H4 (cell line): ENCODE measurements at places on chromosomes 4 and X.

DNA sequence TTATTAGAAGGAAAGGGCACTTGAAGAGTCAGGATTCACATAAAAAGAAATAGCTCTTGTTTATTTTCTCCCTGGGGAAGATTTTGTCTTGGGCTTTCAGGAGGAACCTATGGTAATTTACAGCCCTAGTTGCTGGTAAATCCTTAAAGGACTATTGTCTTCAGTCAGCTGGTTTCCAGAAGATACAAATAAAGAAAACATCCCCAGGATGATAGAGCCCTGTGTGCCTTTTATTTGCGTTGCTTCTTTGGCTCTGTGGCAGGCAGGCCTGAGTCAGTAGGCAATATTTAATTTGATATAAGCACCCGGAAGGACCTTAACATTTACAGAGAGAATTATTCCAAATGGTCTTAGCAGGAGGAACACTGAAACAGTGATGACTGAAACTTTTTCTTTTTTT, 131.0 kb upstream of the SLC34A2 start:
- DNase-seq: no peak

DNA sequence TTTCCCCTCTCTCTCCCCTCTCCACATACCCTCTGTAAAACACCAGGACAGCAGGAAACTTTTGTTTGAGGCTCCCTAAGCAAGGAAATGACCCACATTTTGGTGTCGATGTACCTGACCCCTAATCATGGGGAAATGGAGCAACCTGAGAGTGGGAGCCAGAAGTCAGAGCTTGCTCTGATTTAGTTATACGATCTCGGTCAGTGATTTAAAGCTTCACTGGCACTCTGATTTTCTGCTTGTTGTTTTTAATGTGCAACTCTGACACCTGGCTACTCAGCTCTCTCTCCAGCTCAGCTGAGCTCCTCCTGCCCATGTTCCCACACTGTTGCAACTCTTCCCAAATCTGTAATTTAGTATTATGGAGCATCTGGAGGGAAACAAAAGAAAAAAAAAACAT, 408.6 kb downstream of the ADAM29 start:
- DNase-seq: no peak

- DNase-seq: no peak
Measured at GRCh38 chr4:7191546-7192251, 639 bp upstream of the SORCS2 start.

DNA sequence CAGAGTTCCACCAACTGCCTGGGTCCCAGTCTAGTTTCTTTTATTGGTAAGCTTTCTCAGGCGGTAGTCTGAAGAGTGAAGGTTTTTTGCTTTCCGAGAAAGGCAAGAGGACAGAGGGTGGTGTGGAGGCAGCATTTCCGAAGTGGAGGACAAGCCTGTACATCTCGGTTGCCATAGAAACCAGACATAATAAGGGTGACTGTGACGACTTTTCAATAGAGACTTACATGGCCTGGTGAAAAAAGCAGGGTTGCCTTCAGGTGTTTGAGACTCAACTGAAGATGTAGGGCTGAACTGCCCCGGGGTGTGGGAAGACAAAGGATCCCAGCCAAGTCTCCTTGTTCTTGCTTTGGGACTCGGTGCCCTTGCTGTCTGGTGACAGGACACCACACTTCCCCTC, 53.6 kb upstream of the RAB40AL start:
- no peak for DNase-seq

GRCh38 chr4:38619316-38619715, 44.7 kb upstream of the KLF3 start:
- no peak for DNase-seq

DNA sequence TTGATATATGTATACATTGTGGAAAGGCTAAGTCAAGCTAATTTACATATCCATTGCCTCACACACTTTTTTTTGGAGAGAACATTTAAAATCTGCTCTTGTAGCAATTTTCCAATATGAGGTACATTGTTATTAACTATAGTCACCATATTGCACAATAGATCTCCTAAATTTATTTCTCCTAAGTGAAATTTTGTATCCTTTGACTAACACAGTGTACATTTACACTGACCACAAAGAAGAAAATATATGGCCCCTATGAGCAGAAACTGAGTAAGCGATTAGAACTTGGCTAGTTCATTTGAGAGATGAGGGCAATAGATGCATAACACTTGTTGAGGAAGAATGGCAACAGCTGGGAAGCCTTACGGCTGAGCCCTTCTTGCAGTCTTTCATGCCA, 20.3 kb upstream of the GUCY1B1 start:
- DNase-seq: no peak

DNA sequence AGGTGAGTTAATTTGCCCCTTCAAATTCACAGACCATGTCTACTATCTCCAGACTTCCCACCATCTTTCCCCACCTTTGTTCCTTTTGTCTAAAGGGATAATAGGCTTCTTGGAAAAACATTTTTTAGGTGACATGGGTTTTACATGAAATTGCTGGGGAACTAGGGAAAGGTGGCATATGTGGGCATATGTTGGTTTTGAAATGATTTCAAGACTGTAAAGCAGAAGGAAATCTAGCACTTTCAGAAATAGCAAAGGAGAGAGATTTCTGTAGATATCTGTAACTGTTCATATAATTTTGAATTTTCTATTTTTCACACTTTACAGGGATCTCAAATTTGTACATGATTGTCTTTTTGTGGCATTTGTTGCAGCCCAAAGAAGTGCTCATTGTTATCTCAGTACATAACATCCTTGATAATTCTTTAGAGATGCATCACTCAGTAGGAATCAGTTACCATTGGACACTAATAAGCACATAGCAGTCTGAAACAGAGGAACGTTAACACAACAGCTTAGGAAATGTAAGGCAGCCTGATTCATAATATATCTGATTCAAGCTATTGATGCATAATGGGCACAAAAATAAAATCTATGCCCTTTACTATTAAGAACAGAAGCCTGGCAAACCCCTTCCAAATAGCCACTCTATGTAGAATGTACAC, 659.7 kb downstream of the CENPC start:
- DNase-seq: no peak

DNA sequence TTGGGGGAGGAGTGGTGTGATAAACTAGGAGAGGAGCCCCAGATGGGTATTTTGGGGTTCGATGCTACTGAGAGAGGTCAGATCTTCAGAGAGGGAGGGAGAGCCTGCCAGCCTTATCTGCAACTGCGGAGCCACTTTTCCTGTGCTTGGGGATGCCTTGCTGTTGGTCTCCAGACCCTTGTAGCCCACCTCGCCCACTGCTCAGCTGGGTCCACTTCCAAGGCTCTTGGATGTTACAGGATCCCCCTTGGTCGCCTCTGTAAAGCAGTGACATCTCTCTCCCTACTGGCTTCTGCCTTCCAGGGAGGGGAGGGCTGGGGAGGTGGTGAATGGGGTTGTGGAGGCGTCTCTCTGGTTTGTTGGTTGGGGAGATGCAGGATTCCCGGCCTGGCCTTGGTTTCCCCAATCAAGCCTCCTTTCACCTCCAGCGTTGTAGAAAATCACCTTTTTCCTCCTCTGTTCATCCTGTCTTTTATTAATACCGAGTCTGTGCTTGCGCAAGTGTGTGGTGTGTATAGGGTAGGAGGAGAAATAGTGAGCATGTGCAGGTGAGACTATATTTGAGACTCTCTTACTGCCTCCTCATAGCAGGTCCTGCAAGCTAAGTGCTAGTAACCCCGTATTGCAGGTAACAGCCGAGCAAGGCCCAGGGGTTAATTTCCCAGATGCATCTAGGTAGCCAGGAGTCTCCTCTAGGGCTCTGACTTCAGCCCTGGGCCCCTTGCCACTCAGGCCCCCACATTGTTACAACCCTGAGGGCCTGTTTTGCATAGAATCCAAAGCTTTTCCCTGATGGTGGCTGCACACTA, 337.4 kb downstream of the ARHGAP10 start:
- no peak for DNase-seq

DNA sequence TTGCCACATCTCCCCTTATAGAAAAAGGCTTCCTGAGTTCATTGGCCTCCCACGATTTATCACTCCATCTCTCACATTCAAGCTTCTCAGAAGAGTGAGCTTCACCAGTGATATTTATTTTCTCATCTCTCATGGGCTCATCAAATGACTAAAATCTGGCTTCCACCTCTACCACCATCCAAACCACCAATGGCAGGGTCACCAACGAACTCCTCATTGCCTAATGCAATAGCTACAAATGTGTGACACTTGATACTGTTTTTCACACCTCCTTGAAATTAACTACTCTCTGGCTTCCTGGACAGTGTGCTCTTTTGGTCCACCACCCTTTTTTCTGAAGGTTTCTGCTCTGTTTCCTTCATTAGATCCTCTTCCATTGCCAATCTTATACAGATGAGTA, 129.0 kb downstream of the SH2D1A start:
- no peak for DNase-seq

- DNase-seq: no peak
Measured at GRCh38 chr4:56181140-56181953, 205.9 kb downstream of the AASDH start.

GRCh38 chr4:133823177-133823576, 378.4 kb downstream of the PABPC4L start:
- DNase-seq: no peak

DNA sequence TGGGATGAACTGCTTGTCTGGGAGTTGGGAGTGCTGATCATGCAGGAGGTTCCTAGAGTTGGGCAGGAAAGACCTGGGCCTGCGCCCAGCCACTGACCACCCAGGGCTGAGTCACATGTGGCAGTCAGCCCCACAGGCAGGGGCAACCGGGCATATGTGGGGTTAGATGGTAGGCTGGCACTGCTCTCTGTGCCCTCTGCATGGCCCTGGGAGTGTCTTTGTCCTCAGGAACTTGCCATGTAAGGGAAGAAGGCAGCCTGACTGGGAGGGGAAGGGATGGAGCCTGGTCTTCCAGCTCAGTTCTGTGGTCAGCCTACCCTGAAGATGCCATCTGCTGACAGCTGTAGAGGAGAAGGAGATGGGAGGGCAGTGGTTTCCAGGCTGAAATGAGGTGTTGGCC, 70.2 kb upstream of the EFNB1 start:
- DNase-seq: peak; percentile 3

GRCh38 chr4:26609868-26610267, 26.0 kb downstream of the TBC1D19 start:
- no peak for DNase-seq

DNA sequence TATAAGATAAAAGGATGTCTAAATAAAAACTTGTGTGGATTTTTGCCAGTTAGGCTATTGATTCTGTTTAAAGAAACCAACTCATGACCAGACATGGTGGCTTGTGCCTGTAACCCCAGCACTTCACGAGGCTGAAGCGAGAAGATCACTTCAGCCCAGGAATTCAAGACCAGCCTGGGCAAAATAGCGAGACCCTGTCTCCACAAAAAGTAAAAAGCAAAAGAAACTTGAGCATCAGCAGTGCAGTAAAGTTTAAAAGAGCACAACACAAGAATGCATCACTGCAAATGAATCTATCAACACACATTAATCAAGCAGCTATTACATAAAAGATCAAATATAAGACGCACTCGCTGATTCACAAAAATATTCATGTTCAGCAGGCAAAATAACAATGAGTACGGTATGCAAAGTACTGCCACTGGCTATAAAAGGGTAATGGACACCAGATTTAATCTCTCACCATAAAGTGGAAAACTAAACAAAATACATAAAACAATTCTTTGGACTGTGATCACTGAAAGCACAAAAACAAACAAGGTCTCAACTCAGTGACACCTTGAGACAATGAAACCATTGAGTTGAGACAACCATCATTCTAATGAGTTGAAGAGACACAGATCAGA, 41.3 kb downstream of the LRBA start:
- DNase-seq: no peak

- no peak for DNase-seq
Measured at GRCh38 chr4:6476893-6477292, 4.5 kb upstream of the PPP2R2C start.

- DNase-seq: no peak
Measured at GRCh38 chrX:130413415-130413814, 11.6 kb downstream of the RBMX2 start.

- no peak for DNase-seq
Measured at GRCh38 chr4:98728871-98729270, 70.5 kb upstream of the TSPAN5 start.

GRCh38 chrX:69029771-69030170, 135.5 kb downstream of the PJA1 start:
- DNase-seq: no peak

DNA sequence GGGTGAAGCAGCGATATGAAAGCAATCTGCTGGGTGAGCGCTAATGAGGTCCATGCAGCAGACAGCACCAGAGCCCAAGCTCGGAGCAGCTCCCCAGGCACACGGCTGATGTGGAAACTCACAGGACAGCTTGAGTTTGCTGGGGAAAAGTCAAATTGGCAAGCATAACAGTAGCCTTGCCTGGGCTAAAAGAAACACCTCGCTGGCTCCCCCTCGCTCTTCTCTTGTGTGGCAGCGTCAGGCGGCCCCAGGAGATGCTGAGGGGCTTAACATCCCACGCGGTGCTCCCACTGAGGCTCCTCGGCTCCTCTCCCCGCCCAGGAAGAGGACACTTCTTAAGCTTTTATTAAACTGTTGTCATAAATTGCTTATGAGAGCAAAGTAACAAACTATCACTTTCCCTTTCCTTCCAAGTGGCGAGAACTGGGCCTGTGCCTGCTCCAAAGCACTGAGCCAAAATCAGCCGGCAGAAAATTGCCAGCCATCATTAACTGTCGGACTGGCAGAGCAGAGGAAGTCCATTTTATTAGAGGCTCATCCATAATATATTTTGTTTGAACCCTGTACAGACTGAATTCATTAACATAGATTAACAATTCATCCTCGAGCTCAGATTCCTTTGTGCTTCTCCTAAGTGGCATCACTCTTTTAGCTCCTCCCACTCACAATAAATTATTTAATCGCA, 111.4 kb downstream of the TSPAN5 start:
- DNase-seq: no peak

GRCh38 chrX:124217304-124218251, 114.9 kb upstream of the TEX13D start:
- peak; percentile 25 for DNase-seq
